ENCODE measurements at places on chromosomes 4 and X.
A peak's percentile ranks its signal among the peaks of the same experiment; 100 is the strongest.

- no peak for DNase-seq
Observed at GRCh38 chrX:11287505-11287904, 5.7 kb upstream of the AMELX start.

- no peak for DNase-seq
Observed at GRCh38 chr4:102614801-102615200, 113.6 kb downstream of the NFKB1 start.

GRCh38 chr4:117634716-117635115 is 399.6 kb upstream of the NDST3 start:
- DNase-seq: no peak

- no peak for DNase-seq
Observed at GRCh38 chrX:75229774-75230173, 44.1 kb upstream of the UPRT start.

GRCh38 chr4:98506462-98507132 is 151.8 kb downstream of the TSPAN5 start:
- DNase-seq: no peak

DNA sequence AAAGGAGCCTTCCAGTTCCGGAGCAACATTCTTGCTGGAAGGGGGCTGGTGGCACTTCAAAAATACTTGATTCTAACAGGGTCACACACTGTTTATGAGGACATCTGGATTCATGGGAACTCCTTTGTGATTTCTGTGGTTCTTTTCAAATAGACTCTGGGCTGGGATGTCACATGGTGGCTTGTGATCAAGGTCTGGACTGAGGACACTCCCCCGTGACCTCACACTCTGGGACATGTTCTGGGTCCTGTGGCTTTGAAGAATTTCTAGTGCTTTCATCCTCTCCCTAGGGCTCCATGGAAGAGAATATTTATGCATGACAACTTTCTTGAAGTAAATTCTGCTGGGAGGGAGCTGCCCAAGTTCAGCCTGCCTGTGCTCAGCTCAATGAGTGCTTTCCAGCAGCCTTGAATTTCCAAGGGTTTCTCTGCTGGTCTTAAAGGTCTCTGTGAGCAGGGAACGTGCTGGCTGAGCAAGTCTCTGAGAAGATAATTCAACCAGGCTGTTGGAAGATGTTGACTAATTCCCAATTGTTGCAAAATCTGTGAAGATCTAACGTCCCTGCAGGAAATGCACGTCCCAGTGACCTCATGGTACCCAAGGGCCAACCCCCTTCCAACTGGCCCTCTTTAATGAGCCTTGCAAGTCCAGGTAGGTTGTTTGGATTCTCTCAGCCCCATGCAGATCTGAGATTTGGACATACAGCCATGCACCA is 36.3 kb downstream of the GPR143 start:
- DNase-seq: no peak

GRCh38 chrX:3271834-3272186 is 74.6 kb downstream of the MXRA5 start:
- no peak for DNase-seq

DNA sequence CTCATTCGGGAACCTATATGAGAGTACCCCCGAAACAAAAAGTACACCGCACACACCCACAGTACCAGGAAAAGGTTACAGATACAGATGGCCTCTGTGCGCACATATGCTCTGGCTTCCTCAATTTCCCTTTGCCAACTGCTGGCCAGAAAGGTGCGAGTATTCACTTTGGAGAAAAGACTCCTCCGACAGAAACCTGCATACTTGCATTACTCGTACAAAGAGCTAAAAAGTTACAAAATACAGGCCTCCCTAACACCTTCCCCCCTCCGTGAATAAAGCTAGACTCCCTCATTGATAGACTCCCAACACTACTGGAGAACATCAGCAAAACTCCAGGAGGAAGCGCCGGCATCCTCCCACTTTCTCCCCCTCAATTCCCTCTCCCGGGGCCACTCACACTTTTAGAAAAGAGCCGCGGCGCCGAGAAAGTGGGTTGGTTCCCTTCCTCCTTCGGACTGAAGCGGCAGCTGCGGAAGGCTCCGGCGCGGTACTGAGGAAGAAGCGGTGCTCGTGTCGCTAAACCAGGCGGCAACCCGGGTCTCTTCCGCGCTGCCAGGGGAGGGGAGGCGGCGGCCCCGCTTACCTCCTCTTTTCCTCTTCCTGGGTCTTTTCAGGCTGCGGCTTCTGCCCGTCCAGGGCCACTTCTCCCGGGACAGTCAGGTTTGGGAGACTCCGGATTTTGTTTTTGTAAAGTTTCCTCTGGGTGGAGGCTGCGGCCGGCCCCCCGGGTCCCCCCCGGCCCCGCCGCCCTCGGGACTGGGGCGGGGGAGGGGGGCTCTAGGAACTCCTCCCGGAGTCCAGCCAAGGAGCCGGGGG is 1.1 kb downstream of the FBXW7 start:
- DNase-seq: no peak

DNA sequence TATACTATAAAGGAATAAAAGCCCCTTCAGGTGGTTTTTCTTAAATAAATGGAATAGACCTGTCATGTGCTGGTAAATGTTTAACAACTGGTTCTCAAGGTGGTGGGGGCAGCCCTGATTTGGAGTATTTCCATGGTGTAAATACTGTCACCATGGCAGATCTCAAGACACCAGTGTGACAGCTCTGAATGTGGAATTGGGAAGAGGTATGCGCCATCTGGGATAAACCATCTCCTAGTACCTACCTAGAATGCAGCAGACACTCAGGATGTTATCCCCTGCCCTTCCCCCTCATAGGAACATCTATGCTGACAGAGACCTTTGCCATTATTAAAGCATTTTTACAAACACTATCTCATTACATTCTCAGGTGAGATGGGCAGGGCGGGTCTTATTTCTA is 26.4 kb upstream of the TMSB4X start:
- DNase-seq: no peak

GRCh38 chr4:80183250-80184052 is 13.9 kb upstream of the PRDM8 start:
- peak; percentile 19 for DNase-seq

GRCh38 chrX:46461660-46462191 is 83.5 kb downstream of the ZNF674 start:
- DNase-seq: no peak

DNA sequence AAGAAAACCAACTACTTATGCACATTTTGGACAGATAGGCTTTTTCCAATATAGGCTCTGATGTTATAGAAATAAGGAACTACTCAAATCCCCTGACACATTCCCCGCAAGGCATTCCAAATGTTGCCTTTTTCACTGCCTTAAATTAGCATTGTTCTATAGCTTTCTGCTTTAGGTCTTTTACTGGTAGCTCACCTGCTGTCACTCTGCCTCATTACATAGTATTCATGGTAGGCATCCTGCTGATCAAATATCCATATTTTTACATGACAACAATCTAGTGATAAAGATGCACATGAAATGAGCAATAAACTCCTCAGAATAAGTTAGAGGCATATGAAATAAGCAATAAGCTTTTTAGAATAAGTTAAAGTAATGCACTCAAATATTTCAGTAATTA is 542.7 kb downstream of the FAM133A start:
- DNase-seq: no peak

- no peak for DNase-seq
Observed at GRCh38 chr4:44927399-44928380, 201.3 kb upstream of the GNPDA2 start.
